ENCODE measurements at places on chromosomes 3 and 15.

GRCh38 chr3:77489216-77489615 lies 449.3 kb downstream of the ROBO2 start:
- peak; percentile 2 for DNase-seq

GRCh38 chr3:127848131-127849129 lies 26.1 kb upstream of the MGLL start:
- DNase-seq = peak; percentile 70

GRCh38 chr3:117630885-117631284 lies 921.3 kb downstream of the TUSC7 start:
- peak; percentile 16 for DNase-seq

DNA sequence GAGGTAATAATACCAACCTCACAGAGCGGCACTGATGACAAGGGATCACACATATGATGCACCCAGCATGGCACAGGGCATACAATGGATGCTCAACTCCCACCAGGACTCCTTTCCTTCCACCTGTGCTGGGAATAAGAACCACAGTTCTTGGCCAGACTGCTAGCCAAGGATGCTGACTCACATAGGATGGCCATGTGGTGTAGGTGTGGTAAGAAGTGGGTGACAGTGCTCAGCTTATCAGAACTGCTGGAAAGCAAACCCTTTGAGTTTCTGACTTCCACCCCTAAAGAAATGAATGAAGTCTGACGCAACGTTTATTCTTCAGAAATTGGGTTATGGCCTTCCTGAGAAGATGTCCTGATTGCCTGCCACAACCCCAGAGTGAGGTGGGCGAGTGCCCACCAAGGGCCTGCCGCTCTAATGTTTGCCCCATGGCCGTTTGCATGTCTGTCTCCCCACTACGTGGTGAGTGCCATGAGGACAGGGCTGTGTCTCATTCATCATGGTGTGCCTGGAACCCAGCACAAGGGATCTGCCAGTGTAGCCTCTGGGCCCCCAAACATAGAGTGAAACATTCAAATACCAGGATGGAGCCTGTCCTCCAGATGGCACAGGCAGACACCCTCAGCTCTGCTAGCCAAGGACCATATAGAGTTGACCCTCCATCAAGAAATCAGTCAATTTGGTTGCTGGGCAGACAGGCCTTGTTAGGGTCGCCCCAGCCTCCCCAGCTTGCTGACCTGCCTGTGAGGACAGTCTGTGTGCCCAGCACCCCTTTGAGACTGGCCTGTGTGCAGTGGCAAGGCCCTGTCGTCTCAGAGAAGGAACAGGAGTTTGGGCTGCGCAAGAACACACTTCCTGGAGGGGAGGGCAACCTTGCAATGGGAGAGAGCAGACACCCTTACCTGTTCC lies 57.6 kb upstream of the SLCO2A1 start:
- peak; percentile 15 for DNase-seq

GRCh38 chr3:78351334-78351733 lies 1311.4 kb downstream of the ROBO2 start:
- peak; percentile 46 for DNase-seq

- peak; percentile 64 for DNase-seq
Observed at GRCh38 chr3:134250717-134251220, at the start of gene RYK. RYK (minus strand) TSS chr3:134250859; CDS start chr3:134250654, 205 bp downstream.

GRCh38 chr15:80321853-80322252 lies 69.8 kb upstream of the CTXND1 start:
- no peak for DNase-seq

DNA sequence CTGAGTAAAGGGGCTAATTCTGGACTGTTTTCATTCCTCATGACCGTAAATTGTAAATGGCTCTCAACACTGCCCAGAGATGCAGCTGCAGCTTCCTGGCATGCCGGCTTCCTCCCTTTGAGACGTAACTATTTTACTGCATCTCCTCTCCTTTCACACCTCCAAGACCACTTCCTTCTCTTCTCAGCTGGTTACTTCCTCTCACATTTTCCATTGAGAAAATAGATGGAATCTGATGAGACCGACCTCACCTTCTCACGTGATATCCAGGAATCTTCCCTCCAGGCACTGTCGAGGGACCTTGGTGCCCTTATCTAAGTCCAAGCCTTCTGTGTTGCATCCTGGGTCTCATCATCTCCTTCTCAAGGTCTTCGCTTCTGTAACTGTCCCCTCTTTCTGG lies 12.7 kb downstream of the LYSMD4 start:
- no peak for DNase-seq

- DNase-seq = peak; percentile 77
Observed at GRCh38 chr3:147431751-147432150, 22.6 kb downstream of the ZIC1 start.

GRCh38 chr3:134976948-134977347 lies 181.9 kb downstream of the EPHB1 start:
- no peak for DNase-seq

DNA sequence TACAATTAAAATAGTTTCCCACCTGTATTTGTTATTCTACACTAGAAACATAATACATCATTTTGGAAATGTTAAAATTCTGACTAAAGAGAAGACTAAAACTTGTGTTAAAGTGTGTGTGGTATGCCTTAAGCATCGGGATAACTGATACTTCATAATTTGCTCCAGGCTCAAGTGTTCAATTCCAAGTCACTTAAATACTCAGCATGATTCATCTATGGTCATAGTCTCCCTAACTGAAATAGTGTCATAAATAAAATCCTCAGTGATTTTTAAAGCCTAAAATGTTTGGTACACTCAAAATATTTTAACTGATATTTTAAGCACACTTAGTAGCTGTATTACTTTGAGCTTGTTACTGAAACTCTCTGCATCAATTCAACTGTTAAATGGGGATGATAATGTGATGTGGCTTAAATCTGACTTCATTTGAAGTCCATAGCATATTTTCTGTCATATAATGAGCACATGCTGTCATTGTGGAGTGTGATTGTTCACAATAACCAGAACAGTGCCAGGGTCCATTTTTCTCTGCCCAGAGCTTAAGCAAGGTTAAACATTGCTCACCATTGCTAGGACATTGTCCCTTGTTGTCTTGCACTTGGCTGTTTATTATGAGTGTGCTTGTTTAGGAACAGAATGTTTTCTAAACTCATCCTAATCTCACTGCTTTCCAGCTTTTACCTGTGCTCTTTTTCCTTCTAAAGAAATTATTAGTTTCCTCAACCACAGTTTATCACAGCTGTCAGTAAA lies 122.2 kb downstream of the KLHL25 start:
- DNase-seq = no peak

GRCh38 chr3:5009506-5010109 lies 30.4 kb downstream of the BHLHE40 start:
- no peak for DNase-seq

- DNase-seq = peak; percentile 29
Observed at GRCh38 chr3:39413691-39414420, 7.3 kb downstream of the RPSA start.

- DNase-seq = no peak
Observed at GRCh38 chr3:108092501-108092900, 1.7 kb upstream of the CD47 start.

DNA sequence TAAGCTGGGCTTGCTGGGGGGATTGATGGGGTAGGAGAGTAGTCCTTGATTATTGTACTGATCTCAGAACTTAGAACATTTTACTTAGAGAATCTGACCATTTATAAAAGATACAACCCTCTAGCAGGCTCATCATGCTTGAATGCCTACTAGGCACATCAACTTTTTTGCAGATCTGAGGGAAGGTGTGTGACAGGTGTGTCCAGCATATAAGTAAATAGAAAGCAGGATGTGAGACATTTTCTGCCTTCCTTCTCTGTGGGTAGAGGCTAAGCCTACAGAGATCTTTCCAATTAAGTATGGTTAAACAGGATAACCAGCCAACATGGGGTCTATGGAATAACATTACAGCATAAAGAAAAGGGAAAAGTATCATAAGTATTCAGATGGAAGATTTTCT lies 159.1 kb downstream of the AKAP13 start:
- DNase-seq = no peak

DNA sequence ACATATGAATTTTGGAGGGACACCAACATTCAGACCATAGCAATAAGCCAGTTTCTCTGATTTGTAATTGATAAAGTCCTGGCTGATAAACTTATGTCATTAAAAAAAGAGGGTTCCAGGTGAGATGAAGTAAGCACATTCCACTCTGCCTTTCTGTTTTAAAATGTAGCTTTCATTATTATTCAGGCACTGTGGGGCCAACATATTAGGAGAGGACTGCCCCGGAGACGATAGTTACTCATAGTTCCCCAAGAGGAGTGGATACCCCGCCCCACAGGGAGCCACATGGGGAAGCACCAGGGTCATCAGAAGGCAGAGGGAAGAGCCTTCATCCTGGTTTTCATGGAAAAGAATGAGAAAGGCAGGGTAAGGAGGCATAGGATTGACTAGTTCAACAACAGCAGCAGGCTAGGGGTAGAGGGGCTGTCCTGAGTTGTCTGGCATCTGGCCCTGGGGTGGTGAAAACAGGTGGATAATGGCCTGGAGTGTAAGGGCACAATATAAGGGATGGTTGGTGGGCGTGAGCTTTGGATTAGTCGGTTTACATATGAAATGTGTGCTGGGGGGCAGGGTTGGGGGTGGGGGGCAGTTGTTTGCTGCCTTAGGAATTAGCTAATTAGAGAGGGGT lies 78.7 kb upstream of the PROK2 start:
- no peak for DNase-seq

DNA sequence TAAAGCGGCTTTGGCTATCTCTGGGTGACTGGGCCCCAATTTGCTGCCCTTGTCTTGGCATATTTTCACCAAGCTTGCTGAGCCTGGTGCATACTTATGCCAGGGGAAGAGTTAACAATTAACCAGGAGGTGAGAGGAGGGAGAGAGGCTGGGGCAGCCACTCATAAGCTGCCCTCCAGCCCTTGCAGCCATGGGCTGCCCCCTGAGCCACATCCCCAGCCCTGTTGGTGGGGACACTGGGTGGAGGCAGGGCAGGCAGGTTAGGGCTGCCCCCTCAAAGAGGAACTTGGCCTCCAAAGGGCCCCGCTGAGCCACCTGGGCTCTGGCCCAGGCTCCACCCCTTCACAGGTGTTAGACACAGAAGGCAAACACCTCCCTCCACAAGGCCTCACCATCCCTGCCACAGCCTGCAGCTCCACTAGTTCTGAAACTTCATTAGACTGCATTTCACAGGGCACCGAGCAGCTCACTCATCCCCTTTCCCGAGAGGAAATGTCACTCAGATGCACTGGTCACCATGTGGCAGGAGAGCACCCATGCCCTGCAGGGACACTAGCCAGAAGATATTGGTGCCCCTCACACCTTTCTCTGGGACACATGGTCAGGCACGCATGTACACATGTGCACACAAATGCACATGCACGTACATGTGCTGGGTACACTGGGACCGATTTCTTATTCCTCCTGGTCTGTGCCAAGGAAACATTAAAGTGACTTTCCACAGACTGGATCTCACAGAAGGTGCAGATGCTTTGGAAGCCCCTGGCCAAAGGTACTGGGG lies 20.2 kb downstream of the AMOTL2 start:
- no peak for DNase-seq

DNA sequence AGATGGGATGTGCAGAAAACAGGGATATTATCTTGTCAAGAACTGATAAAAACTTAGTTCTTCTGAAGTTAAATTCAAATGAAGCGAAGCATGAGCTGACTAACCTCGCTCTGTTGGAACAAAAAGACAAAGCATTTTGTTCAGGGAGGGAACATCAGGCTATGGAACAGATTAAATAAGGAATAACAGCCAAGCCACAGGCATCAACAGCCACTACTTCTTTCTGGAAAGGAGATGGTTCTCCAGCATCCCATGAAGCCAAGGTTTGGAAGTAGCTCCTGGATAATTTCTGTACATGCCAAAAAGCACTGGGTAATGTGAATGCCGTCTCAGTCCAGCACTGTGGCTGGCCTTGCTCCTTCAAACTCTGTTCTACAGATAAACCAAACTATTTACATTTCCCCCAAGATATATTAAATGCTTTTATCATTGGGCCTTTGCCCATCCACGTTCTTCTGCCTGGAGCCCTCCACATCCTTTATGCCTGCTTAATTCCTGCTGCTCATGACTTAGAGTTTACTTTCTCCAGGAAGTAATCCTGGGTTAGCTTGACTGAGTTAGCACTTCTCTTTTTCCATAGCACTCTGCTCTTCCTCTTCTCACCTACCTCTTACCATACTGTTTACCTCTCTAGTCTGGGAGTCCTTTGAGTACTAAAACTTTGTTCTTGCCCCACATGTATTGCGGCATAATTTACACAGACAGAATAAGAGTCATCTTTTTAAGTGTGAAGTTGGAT lies 232.0 kb downstream of the CLSTN2 start:
- no peak for DNase-seq

DNA sequence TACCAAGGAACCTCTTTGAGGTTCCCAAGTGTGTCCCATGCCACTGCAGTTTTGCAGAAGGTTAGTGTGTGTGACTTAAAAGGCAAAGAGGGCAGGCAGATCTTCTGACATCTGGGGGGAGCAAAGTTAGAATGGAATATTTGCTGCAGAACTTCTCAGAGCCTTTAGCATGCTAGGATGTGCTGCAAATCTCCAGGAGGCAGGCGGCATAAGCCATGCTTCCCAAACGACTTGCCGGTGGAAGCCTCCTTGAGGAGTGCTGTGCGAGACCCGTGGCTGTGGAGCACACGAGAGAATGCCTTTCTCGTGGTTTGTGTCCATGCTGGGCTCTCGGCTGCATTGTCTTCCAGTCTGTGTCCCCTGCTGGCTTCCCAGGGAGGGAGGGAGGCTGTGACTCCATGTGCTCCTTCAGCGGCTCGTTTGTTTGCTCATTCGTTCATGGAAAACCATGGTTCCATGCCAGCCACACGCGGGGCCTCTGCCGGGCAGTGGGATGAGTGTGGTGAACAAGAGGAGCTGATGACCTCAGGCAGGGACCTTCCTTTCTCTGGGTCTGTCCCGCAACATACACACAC lies 13.8 kb downstream of the HDAC11 start:
- no peak for DNase-seq

GRCh38 chr3:58049143-58049785 lies 41.0 kb downstream of the FLNB start:
- peak; percentile 85 for DNase-seq

DNA sequence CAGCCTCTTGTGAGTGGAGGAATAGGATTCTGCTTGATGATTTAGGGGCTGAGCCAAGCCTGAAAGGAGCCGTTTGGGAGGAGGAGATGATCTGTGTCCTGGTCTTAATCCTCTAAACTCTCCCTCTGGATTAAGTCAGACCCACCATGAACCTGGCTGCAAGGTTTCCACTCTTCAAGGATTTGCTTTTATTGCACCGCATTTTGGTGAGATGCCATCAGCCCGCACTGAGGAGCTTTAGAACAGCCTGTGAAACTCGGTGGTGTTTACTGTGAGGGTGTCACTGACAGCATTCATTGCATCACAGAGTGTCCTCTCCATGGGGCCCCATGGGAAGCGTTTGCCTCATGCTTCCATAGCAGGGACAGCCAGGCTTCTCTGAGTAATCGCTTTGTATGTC lies 59.2 kb downstream of the EPHB1 start:
- no peak for DNase-seq

- DNase-seq = no peak
Observed at GRCh38 chr3:121809249-121809648, 25.6 kb downstream of the IQCB1 start.

GRCh38 chr3:52220380-52221026 lies 4.9 kb downstream of the TLR9 start:
- peak; percentile 81 for DNase-seq

All from choroid plexus epithelial cell (primary cell).